Aorta (tissue), 5 donors: ENCODE measurements at places on chromosomes 5 and 9. TPM values are rescaled to one million over a fixed set of nuclear protein-coding genes. Genes with fewer than 3 reads are reported as not detected.

DNA sequence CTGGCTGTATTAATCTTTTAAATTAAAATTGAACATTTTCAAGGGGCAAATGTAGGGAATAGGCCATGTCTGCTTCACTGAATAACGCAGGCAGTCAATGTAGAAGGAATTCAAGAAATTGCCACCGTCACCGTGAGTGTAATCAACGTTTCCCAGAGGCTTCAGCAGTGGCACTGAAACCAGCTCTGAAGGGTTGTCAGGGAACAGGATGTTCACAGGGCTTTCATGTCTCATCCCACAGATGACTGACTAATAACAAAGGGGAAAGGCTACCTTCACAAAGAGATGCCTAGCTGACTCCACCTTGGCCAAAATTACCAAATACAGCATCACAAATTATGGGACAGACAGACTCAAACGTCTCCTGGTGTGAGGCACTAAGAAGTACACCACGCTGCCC, 70.4 kb upstream of the SIMC1 start:
- H3K4me3 ChIP-seq: no peak overlapping the region
- H3K36me3 ChIP-seq: no peaks in the 10 kb centered on the region

- DNase-seq: no peak
- H3K27me3 ChIP-seq: no peaks in the 10 kb centered on the region
- peaks cover 2% of the 10 kb centered on the region for H3K36me3 ChIP-seq
- no peak overlapping the region for H3K27ac ChIP-seq
- no peak overlapping the region for H3K4me3 ChIP-seq
Measured at GRCh38 chr9:112939418-112939817, 48.7 kb upstream of the SLC46A2 start.

- H3K4me1 ChIP-seq: no peaks in the 10 kb centered on the region
- no peak overlapping the region for H3K4me3 ChIP-seq
- DNase-seq: no peak
- no peaks in the 10 kb centered on the region for H3K27me3 ChIP-seq
Measured at GRCh38 chr5:3307982-3308621, 287.5 kb upstream of the IRX1 start.

- H3K27ac ChIP-seq: no peak overlapping the region
- H3K27me3 ChIP-seq: no peaks in the 10 kb centered on the region
- DNase-seq: no peak
- H3K4me1 ChIP-seq: no peaks in the 10 kb centered on the region
Measured at GRCh38 chr5:166358127-166358830, 1933.2 kb upstream of the WWC1 start.

DNA sequence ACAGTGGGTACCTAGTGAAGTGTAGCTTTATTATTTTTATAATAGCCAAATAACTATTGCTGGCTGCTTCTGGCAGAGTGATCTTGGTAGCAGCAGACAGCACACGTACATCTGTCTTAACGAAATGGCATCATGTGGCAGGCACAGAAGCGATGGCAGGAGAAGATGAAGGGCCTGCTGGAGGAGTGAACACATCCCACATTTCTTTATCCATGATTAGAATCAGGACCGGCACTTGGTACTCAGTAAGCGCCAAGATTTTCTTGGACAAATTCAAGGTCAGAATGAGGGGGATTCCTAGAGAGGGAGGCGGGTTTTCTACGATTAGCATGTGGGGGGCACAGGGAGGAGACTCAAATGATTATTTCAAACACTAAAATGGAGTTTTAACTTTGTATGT, 23.0 kb upstream of the ZNF366 start:
- no peak overlapping the region for H3K4me3 ChIP-seq
- no peaks in the 10 kb centered on the region for H3K4me1 ChIP-seq
- no peaks in the 10 kb centered on the region for H3K27me3 ChIP-seq

GRCh38 chr5:107633171-107633901, 37.4 kb downstream of the EFNA5 start:
- no peaks in the 10 kb centered on the region for H3K36me3 ChIP-seq
- no peaks in the 10 kb centered on the region for H3K27me3 ChIP-seq
- no peak for DNase-seq
- peaks cover 2% of the 10 kb centered on the region for H3K4me1 ChIP-seq

DNA sequence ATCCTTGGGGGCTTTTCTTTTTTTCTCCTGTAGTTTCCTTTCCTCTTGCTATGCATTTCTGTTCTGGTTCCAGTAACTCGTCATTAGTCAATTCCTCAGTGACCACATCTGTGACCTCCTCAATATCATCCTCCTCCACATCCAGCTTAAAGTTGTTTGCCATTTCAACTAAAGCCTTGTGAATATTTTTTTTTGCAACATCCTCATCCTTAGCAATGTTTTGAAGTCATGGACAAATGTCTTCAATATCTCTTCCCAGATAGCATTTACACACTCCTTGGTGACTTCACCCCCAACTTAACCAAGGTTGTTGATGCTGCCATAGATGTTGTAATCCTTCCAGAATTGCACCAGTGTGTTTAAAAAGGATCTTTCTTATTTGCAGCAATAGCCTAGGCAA, 14.7 kb upstream of the ADRB2 start:
- no peak overlapping the region for H3K4me3 ChIP-seq
- H3K27ac ChIP-seq: no peak overlapping the region
- H3K27me3 ChIP-seq: no peaks in the 10 kb centered on the region

- H3K27ac ChIP-seq: no peak overlapping the region
- no peaks in the 10 kb centered on the region for H3K4me1 ChIP-seq
- no peaks in the 10 kb centered on the region for H3K36me3 ChIP-seq
- DNase-seq: no peak
- no peaks in the 10 kb centered on the region for H3K27me3 ChIP-seq
Measured at GRCh38 chr5:144945503-144945902, 774.8 kb downstream of the KCTD16 start.

- no peak overlapping the region for H3K4me3 ChIP-seq
- DNase-seq: no peak
- H3K36me3 ChIP-seq: no peaks in the 10 kb centered on the region
Measured at GRCh38 chr9:94866770-94867169, 140.3 kb downstream of the AOPEP start.

DNA sequence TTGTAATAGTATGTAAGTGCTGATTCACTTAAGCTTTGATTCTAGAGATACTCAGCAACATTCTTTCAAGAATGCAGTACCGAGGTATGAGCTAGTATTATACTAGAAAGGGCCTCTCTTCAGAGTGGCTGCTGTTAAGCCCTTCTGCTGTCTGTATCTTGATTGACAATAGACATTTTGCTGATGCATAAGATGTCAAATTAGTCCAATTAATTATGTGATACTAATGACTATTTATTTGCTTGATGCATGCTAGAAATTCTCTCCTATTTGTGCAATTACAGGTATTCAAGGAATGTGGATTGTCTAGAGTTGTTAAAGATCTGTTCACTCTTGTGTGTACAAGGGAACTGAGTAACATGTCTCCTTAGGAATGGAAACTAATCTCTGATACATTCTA, 92.3 kb upstream of the PTGER4 start:
- DNase-seq: no peak
- no peaks in the 10 kb centered on the region for H3K4me1 ChIP-seq
- no peak overlapping the region for H3K4me3 ChIP-seq
- no peaks in the 10 kb centered on the region for H3K36me3 ChIP-seq
- H3K27ac ChIP-seq: no peak overlapping the region

GRCh38 chr9:137376386-137376785, 46.6 kb downstream of the EXD3 start:
- no peaks in the 10 kb centered on the region for H3K4me1 ChIP-seq
- no peak overlapping the region for H3K27ac ChIP-seq
- H3K36me3 ChIP-seq: no peaks in the 10 kb centered on the region
- H3K27me3 ChIP-seq: no peaks in the 10 kb centered on the region
- peak; percentile 28 for DNase-seq
- H3K4me3 ChIP-seq: no peak overlapping the region

GRCh38 chr9:86644675-86645034, 290.4 kb upstream of the TUT7 start:
- no peaks in the 10 kb centered on the region for H3K4me1 ChIP-seq
- H3K36me3 ChIP-seq: no peaks in the 10 kb centered on the region
- DNase-seq: no peak
- H3K27me3 ChIP-seq: no peaks in the 10 kb centered on the region
- no peak overlapping the region for H3K27ac ChIP-seq

DNA sequence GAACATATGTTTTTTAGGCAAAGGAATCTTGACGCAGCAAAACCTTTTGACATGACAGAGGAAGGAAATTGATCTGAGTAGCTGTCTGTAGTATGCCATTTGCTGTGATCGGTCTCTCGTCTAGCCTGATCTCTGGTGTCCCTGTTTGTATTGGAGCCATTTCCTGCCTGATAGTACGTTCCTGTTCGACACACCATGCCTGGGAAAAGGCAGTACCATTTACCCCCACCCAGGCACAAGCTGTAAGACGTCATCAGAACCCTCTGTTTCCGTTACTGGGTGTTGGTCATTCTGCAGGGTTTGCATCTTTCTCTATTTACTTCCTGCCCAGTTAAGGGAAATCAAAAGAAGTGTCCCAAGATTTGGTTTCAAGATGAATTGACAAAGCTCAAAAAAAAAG, 129.7 kb downstream of the CEMIP2 start:
- no peaks in the 10 kb centered on the region for H3K4me1 ChIP-seq
- H3K27me3 ChIP-seq: no peaks in the 10 kb centered on the region
- H3K27ac ChIP-seq: no peak overlapping the region

DNA sequence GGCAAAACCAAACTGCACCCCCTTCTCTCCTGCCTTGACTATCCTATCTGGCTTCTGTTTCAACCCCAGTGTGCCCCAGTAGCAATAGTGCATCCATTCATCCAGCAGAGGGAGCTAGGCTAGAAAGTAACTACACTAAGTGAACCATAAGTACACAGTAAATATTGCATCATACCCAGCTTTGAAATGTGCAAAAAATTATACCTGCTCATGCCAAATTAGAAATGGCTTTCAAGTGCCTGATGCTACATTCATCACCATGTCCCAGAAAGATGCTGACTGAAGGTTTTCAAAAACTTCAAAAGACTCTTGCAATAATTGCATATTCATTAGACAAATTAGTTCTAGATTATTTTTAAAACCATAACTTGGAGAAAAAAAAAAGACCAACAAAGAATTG, 153.5 kb downstream of the PRELID2 start:
- peak; percentile 50 for DNase-seq
- no peak overlapping the region for H3K27ac ChIP-seq
- H3K27me3 ChIP-seq: no peaks in the 10 kb centered on the region
- H3K36me3 ChIP-seq: no peaks in the 10 kb centered on the region
- H3K4me1 ChIP-seq: no peaks in the 10 kb centered on the region

- H3K27me3 ChIP-seq: no peaks in the 10 kb centered on the region
- H3K27ac ChIP-seq: no peak overlapping the region
- no peaks in the 10 kb centered on the region for H3K36me3 ChIP-seq
- no peak for DNase-seq
- peaks cover 10% of the 10 kb centered on the region for H3K4me1 ChIP-seq
- no peak overlapping the region for H3K4me3 ChIP-seq
Measured at GRCh38 chr9:113952676-113953075, 76.6 kb downstream of the ZNF618 start.

DNA sequence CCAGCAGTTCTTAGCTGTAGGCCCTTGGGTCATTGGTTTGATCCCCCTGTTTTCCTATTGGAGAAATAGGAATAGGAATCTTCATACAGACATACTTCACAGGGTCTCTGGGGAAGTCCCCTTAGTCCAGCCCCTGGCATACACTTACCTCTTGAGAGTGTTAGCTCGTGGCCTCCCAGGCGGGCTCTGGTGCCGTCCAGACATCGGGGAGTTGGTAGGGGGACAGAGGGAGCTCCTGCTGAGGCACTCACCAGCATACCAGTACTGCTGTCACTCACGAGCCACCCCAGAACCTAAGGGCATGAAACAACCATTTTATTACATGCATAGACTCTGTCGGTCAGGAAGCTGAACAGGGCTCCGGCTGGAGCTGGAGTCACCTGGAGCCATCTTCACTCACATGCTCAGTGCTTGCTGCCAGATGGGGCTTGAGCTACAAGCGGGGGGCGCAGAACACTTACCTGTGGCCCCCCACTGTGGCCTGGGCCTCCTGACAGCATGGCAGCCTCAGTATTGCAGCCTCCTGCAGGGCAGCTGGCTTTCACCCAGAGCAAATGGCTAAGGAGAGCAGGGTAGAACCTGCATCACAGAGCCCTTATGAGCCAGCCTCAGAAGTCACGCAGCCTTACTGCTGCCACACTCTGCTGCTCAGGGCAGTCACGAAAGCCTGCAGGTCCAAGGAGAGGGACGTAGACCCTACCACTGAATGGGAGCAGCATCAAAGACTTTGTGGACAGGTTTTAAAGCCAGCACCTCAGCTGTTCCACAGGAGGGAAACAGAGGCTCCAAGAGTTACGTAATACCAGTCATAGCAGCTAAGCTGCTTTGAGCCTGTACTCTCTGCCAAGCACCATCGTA, 58.3 kb upstream of the ANGPTL2 start:
- H3K4me3 ChIP-seq: no peak overlapping the region
- peak; percentile 28 for DNase-seq
- H3K4me1 ChIP-seq: no peaks in the 10 kb centered on the region
- H3K27ac ChIP-seq: peak overlapping the region; percentile 14
- no peaks in the 10 kb centered on the region for H3K27me3 ChIP-seq

GRCh38 chr9:35436933-35437332, 53.0 kb upstream of the RUSC2 start:
- H3K4me3 ChIP-seq: no peak overlapping the region
- H3K27ac ChIP-seq: no peak overlapping the region
- H3K36me3 ChIP-seq: no peaks in the 10 kb centered on the region
- H3K27me3 ChIP-seq: no peaks in the 10 kb centered on the region
- DNase-seq: no peak

GRCh38 chr9:105554042-105554441, 3.9 kb upstream of the FKTN start:
- no peaks in the 10 kb centered on the region for H3K36me3 ChIP-seq
- no peak overlapping the region for H3K4me3 ChIP-seq
- H3K27ac ChIP-seq: no peak overlapping the region
- no peaks in the 10 kb centered on the region for H3K27me3 ChIP-seq
- H3K4me1 ChIP-seq: peaks cover 4% of the 10 kb centered on the region

DNA sequence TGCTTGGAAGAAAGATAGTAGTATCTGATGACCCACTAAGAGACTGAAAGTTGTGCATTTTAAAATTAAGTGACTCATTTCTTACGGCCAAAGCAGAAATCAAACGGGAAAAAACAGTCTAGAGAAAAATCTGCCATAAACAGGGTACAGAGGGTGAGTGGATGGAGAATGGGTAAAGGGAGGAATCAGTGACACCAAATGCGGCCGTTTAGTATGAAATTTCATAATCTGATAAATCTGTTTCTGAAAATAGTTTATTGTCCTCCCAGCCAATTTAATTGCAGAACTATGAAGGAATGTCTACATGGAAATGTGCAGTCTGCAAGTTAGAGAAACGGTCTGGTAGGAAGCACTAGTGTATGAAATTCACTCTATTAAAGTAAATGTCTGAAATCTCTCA, 39.5 kb downstream of the ADAMTS12 start:
- H3K27ac ChIP-seq: no peak overlapping the region
- H3K27me3 ChIP-seq: no peaks in the 10 kb centered on the region
- H3K36me3 ChIP-seq: no peaks in the 10 kb centered on the region
- peak overlapping the region; percentile 34 for H3K4me3 ChIP-seq
- H3K4me1 ChIP-seq: peaks cover 6% of the 10 kb centered on the region
- no peak for DNase-seq

Gene PRDM9
- total RNA-seq: not detected

Gene ZNF367
- 1.8 TPM for total RNA-seq

Gene NUTM2G
- not detected for total RNA-seq

Gene TRPM3
- 1.5 TPM for total RNA-seq

Gene GRIN3A
- 0.33 TPM for total RNA-seq

Gene ADGRD2
- not detected for total RNA-seq

Gene TMC1
- total RNA-seq: 0.62 TPM

Gene CMYA5
- total RNA-seq: 1.0 TPM

Gene OCLN
- total RNA-seq: 2.1 TPM

Gene DENND1A
- total RNA-seq: 31.4 TPM
